ENCODE measurements at places on chromosomes 16 and 17.

DNA sequence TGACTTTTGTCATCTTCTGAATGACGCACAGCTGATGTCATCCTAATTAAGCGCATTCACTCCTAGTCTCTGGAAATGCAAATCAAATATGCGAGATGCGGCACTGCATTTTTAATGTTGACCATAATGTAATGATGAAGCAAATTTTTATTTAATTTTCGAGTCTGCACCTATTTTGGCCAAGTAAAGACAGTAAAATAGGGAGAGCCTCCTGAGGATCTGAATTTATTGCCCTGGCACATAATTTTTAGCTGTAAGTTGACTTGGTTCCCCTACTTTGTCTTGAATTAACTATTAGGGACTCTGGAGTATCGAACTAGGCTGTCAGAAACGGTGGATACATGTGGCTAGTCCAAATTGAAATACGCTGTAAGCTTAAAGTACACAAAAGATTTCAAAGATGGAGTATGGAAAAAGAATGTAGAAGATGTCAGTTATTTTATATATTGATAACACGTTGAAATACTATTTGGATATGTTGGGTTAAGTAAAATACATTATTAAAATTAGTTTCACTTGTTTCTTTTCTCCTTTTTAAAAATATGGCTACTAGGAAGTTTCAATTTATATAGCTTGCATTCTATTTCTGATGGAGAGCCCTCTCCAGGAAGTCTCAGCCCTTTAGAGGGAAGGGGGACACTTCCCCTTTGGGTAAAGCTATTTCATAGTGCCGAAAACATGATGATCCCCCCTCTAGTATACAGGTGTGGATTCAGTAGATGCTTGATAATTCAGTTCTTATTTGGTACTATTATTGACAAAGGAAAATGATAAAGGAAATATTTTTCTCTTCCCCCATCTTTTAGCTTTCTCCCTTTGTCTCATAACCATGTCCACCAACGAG is 991 bp downstream of the KPNA2 start:
- DNase-seq = no peak

GRCh38 chr16:23236983-23237382 is 54.4 kb downstream of the SCNN1G start:
- no peak for DNase-seq

DNA sequence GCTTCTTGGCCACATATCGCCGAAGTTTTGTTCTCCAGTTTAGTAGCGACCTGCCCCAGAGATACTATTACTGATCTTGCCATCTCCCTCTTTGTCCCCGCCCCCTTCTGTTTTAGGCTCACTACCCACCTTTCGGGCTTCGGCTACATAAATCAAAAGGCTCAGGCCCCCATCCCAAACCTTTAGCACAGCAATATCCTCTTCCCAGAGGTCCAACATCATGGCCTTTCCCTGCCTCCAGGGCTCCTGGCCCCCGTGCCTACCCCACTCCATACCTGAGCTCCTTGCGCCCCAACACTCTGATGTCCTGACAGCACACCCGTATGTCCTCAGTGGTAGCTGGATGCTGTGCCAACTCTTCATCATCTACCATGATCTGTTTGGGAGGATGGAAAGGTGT is 2.9 kb upstream of the PSMC5 start:
- no peak for DNase-seq

DNA sequence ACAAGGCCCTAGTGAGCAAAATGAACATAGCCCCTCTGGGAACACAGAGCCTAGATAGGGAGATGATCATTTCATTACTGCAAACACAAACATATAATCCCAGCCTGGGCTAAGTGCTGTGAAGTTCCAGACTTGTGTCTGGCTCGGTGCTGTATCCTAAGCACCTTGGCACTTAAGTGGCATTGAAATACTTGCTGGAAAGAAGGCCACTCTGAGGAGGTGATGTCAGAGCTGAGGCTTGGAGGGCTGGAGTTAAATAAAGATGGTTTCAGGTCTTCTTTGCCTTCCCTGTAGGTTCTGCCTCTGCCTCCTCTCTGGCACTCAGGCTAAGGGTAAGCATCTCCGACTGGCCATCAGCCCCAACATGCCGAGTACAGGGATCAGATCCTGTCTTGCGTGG is 2.4 kb upstream of the CACNA1G start:
- DNase-seq = no peak

- DNase-seq = no peak
Observed at GRCh38 chr16:28179354-28179753, 32.4 kb downstream of the XPO6 start.

GRCh38 chr16:14549789-14550153 is 80.3 kb downstream of the PARN start:
- DNase-seq = no peak

DNA sequence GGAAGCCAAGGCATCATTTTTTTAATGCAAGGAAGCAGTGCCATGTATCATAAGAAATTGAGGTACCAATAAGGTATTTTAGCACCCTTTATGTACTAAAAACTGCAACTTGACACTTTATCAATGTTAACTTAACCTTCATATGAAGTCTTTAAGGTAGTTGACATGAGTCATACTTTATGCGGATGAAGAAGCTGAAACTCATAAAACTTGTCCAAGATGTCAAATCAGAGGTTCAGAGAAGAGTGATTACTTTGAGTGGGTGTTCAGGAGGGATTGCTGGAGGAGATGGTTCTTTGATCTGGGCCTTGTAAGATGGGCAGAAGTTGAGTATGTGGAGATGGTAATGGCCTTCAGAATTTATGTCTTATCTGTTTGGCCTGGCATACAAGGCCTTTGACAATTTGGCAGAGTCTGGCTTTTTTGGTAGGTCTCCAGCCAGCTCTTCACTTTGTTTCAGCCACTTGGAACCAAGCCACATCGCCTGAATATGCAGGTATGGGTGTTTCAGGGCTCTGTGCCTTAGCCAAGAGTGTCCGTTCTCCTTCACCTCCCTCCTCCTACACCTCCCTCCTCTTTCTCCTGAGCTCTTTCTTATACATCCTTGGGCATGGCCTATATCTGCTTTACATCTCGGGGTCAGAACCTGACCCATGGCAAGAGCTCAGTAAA is 23.7 kb downstream of the YPEL2 start:
- DNase-seq = no peak

DNA sequence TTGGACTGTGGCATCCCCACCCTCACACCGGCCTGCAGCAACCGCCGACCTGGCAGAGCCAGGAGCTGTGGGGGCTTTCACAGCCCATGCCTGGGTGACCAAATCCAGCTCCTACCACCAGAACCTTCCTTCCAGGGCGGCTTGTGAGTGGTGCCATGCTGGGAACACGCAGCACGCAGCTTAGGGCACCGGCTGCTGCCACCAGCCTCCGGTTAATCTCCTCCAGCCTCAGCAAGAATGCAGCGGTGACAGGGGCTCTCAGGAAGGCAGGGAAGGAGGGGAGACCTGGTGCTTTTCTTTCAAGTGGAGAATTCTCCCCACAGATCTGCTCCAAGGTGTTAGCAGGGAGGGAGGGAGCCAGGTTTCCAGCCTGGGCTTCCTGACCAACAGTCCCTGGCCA is 32.3 kb upstream of the ANKRD40CL start:
- no peak for DNase-seq

- no peak for DNase-seq
Observed at GRCh38 chr16:19704321-19705145, 13.5 kb downstream of the KNOP1 start.

GRCh38 chr16:27154705-27155521 is 48.4 kb upstream of the KDM8 start:
- DNase-seq = peak; percentile 58

Measured in effector CD4-positive, alpha-beta T cell (primary cell).